ENCODE measurements at places on chromosomes 6 and 20. TPM values are rescaled to one million over a fixed set of nuclear protein-coding genes. Genes with fewer than 3 reads are reported as not detected.

LRRC73 gene
- 3.0 TPM for total RNA-seq

BANF2 gene
- not detected for total RNA-seq

GRCh38 chr6:108944707-108945680 lies 96.8 kb downstream of the ARMC2 start:
- peaks cover 56% of the 10 kb centered on the region for H3K4me1 ChIP-seq
- no peak for DNase-seq
- peak overlapping the region; percentile 80 for H3K27ac ChIP-seq
- H3K4me3 ChIP-seq, result no peak overlapping the region
- no peaks in the 10 kb centered on the region for H3K27me3 ChIP-seq

- no peak overlapping the region for H3K4me3 ChIP-seq
- peaks cover 85% of the 10 kb centered on the region for H3K36me3 ChIP-seq
- no peaks in the 10 kb centered on the region for H3K27me3 ChIP-seq
- H3K27ac ChIP-seq, result no peak overlapping the region
Observed at GRCh38 chr6:166487148-166487547, 99.3 kb downstream of the RAMACL start.

DNA sequence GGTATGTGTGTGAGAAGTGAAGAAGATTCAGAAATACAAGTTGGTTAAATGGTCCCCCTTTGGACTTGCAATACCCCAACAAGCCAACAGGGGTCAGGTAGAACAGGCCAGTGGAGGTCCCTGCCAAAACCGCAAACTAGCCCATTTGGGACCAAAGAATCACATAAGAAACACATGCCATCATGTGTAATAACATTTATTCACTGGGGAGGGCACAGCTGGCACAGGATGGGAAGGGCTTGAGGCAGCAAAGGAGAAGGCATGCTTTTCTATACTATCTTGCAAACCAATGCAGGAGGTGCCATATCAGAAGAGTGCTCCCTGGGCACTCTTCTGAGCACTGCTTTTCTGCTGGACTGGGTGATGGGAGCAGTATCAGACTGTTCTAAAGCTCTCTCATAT lies 116.1 kb upstream of the TRAF3IP2 start:
- H3K4me1 ChIP-seq, result peaks cover 33% of the 10 kb centered on the region
- H3K27me3 ChIP-seq, result no peaks in the 10 kb centered on the region
- no peak overlapping the region for H3K4me3 ChIP-seq
- H3K36me3 ChIP-seq, result no peaks in the 10 kb centered on the region

GRCh38 chr6:330948-331347 lies 38.7 kb downstream of the DUSP22 start:
- H3K36me3 ChIP-seq, result no peaks in the 10 kb centered on the region
- no peak for DNase-seq
- no peaks in the 10 kb centered on the region for H3K27me3 ChIP-seq
- peaks cover 14% of the 10 kb centered on the region for H3K4me1 ChIP-seq
- no peak overlapping the region for H3K4me3 ChIP-seq

DNA sequence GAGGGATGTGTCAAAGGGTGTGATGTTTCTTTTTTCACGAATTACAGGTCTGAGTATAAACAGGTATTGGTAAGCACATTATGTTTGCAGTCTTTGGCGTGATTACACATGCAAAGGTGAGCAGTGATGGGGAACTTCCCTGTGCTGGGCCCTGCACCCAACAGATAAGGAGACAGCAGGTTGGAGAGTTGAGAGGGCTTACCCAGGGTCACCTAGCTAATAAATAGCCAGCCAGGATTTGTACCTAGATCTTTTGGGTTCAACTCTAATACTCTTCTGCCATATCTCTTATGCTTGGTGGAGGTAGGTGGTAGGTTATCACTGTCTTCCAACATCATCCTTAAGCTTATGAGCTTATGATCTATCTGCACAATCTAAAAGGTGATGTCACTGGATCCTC lies 46.5 kb downstream of the AFG1L start:
- no peaks in the 10 kb centered on the region for H3K4me1 ChIP-seq
- H3K27me3 ChIP-seq, result no peaks in the 10 kb centered on the region
- H3K36me3 ChIP-seq, result no peaks in the 10 kb centered on the region
- DNase-seq, result no peak
- no peak overlapping the region for H3K4me3 ChIP-seq

- H3K36me3 ChIP-seq, result peaks cover 97% of the 10 kb centered on the region
- H3K4me3 ChIP-seq, result no peak overlapping the region
- H3K27ac ChIP-seq, result peak overlapping the region; percentile 72
- H3K27me3 ChIP-seq, result no peaks in the 10 kb centered on the region
Observed at GRCh38 chr6:36970892-36971842, 14.8 kb downstream of the MTCH1 start.

DNA sequence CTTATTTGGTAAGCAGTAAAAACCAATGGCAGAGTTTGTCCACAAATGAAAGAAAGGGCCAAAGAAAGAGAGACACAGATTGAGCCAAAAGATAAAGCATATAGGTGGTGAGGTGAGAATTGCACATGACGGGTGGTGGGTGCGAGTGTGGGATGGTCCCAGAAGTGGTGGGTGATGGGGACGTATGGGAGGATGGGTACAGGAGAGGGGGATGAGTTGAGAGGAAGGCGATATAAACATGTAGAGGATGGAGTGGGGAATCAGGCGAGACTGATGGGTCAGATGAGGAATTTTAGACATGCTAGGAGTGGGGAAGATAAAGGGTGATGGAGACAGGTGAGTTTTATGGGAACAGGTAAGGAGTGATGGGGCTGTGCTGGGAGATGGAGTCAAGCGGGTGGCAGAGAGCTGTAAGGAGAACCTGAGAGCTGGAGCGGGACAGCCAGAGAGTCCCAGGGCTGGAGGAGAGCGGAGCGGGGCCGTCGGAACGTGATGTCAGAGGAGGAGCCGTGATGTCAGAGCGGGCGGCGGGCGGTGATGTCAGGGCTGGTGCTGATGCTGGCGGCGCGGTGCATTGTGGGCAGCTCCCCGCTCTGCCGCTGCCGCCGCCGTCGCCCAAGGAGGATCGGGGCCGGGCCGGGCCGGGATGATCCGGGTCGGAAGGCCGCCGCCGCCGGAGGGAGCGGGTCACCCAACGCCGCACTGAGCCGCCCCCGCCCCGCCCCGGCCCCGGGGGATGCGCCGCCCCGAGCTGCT lies at the start of gene TTBK1:
Gene TTBK1, plus strand, starts transcription at position 574 of the 756 bp plus-strand sequence. CDS start 3,180 bp downstream, outside the sequence.
- H3K4me1 ChIP-seq, result peaks cover 9% of the 10 kb centered on the region
- no peak within 1 kb of the TSS for H3K4me3 ChIP-seq
- no peak within 1 kb of the TSS for H3K27ac ChIP-seq
- no peaks in the 10 kb centered on the region for H3K36me3 ChIP-seq
- no peak for DNase-seq
- peaks cover 15% of the 10 kb centered on the region for H3K27me3 ChIP-seq

- no peak overlapping the region for H3K4me3 ChIP-seq
- no peak for DNase-seq
- H3K36me3 ChIP-seq, result no peaks in the 10 kb centered on the region
- H3K27me3 ChIP-seq, result no peaks in the 10 kb centered on the region
- no peaks in the 10 kb centered on the region for H3K4me1 ChIP-seq
Observed at GRCh38 chr20:961768-962167, 40.3 kb downstream of the RSPO4 start.

TMEM244 gene
- not detected for total RNA-seq

DNA sequence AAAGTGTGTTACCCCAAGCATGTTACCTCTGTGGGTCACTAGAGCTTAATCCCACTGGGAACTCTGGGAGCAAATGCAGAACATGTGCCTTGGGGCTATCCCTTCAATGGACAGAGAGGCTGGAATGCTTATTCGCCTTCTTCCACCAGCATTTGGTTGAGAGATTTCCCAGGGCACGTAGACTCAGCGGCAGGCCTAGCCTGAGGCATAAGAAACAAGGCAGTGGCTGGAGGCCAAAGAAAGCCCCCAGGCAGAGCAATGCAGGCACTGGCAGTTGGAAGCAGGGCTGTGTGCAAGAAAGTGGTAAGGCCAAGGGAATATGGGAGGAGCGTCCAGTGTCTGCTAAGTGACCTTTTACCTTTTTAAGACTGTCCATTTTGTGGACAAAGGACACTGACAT lies 114.0 kb upstream of the FLRT3 start:
- no peaks in the 10 kb centered on the region for H3K4me1 ChIP-seq
- H3K27ac ChIP-seq, result no peak overlapping the region
- H3K27me3 ChIP-seq, result no peaks in the 10 kb centered on the region

- no peak overlapping the region for H3K4me3 ChIP-seq
- no peak overlapping the region for H3K27ac ChIP-seq
- no peaks in the 10 kb centered on the region for H3K36me3 ChIP-seq
- H3K4me1 ChIP-seq, result no peaks in the 10 kb centered on the region
Observed at GRCh38 chr20:36271639-36272546, 34.2 kb upstream of the DLGAP4 start.

SAMD10 gene
- total RNA-seq, result 3.6 TPM

DNA sequence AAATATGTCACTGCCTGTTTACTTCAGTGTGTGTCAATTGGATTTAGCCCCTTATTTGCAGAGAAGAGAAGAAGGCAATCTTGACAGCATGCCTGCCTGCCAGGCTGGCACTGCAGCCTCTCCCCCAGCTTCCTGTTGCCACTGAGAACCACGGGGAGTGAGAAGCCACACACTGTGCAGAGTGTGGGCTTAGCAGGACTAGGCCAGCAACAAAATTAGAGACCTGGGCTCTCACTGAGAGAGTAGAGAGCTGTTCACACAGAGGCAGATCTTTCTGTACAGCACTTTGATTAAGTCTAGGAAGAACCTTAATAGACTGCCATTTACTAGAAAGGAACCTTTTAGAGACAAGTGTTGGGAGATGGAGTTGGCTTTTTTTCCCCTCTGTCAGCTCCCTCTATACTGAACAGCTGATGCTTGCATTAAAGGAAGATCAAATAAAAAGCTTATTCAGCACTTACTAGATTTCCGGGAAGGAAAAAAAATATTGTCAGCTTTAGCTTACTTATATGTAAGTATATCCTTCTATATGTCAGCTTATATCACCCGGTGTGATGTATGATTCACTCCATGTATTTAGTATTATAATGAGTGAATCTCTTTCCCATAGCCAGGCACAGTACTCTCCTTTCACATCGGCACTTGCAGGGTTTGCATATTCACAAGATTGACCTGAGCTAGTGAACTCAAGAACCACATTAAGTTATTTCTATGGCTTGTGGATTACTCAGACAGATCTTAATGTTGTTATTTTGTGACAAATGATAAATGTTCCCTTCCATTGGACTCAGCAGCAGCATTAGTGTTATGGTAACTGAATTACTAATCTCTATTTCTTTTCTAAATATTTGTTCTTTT lies 851.0 kb upstream of the EPHA7 start:
- no peaks in the 10 kb centered on the region for H3K4me1 ChIP-seq
- no peaks in the 10 kb centered on the region for H3K27me3 ChIP-seq
- H3K36me3 ChIP-seq, result no peaks in the 10 kb centered on the region
- H3K27ac ChIP-seq, result no peak overlapping the region

SNAP91 gene
- total RNA-seq, result 0.23 TPM

GRCh38 chr6:37820718-37821079 lies 1.2 kb downstream of the ZFAND3 start:
- peak overlapping the region; percentile 87 for H3K4me3 ChIP-seq
- H3K27me3 ChIP-seq, result no peaks in the 10 kb centered on the region
- no peaks in the 10 kb centered on the region for H3K36me3 ChIP-seq
- DNase-seq, result no peak
- H3K27ac ChIP-seq, result peak overlapping the region; percentile 96

- no peak overlapping the region for H3K27ac ChIP-seq
- no peak for DNase-seq
- no peaks in the 10 kb centered on the region for H3K27me3 ChIP-seq
- H3K36me3 ChIP-seq, result no peaks in the 10 kb centered on the region
- no peaks in the 10 kb centered on the region for H3K4me1 ChIP-seq
Observed at GRCh38 chr20:17394411-17394810, 136.8 kb downstream of the BFSP1 start.

- no peak overlapping the region for H3K27ac ChIP-seq
- H3K27me3 ChIP-seq, result no peaks in the 10 kb centered on the region
- no peak overlapping the region for H3K4me3 ChIP-seq
- no peak for DNase-seq
- H3K36me3 ChIP-seq, result no peaks in the 10 kb centered on the region
- H3K4me1 ChIP-seq, result no peaks in the 10 kb centered on the region
Observed at GRCh38 chr20:59661621-59662020, 57.3 kb downstream of the PHACTR3 start.

GRCh38 chr6:65000815-65001214 lies 706.2 kb downstream of the EYS start:
- H3K4me1 ChIP-seq, result no peaks in the 10 kb centered on the region
- no peak overlapping the region for H3K27ac ChIP-seq
- no peaks in the 10 kb centered on the region for H3K27me3 ChIP-seq
- no peaks in the 10 kb centered on the region for H3K36me3 ChIP-seq
- DNase-seq, result no peak

All from upper lobe of left lung (tissue), 6 donors.